Nasal cavity respiratory epithelium epithelial cell of viscerocranial mucosa (primary cell): ENCODE measurements at places on chromosomes 2 and 18. TPM values are rescaled to one million over a fixed set of nuclear protein-coding genes. Genes with fewer than 3 reads are reported as not detected.

The ATF2 gene
- 32.1 and 40.0 TPM in 2 replicates for total RNA-seq

The TGFA gene
- 144 and 191 TPM in 2 replicates for total RNA-seq

The DYSF gene
- 0.68 and 16.2 TPM in 2 replicates for total RNA-seq

The FHL2 gene
- 60.8 and 130 TPM in 2 replicates for total RNA-seq

The TANC1 gene
- 34.5 and 49.9 TPM in 2 replicates for total RNA-seq

The LRATD1 gene
- 25.7 and 27.0 TPM in 2 replicates for total RNA-seq

The SLC9A4 gene
- total RNA-seq, result 0.07 TPM in 1 of 2 replicates, not detected in the other

The CXCR2 gene
- under 0.01 and 0.28 TPM in 2 replicates for total RNA-seq

The UGT1A5 gene
- 2.3 TPM in 1 of 2 replicates, not detected in the other for total RNA-seq

The NPPC gene
- not detected in 2 replicates for total RNA-seq

The HTR2B gene
- not detected in 2 replicates for total RNA-seq

The C2orf72 gene
- total RNA-seq, result 0.14 TPM in 1 of 2 replicates, not detected in the other

The KCNJ3 gene
- not detected in 2 replicates for total RNA-seq

The BMP10 gene
- not detected in 2 replicates for total RNA-seq

The B3GNT7 gene
- total RNA-seq, result under 0.01 and 1.3 TPM in 2 replicates

The SMIM21 gene
- total RNA-seq, result not detected in 2 replicates

The SCN7A gene
- total RNA-seq, result under 0.01 TPM in 1 of 2 replicates, not detected in the other

The SERPINB13 gene
- 16.7 and 114 TPM in 2 replicates for total RNA-seq

The MYO3B gene
- total RNA-seq, result 0.34 and 1.8 TPM in 2 replicates

The SERPINB10 gene
- under 0.01 and 0.43 TPM in 2 replicates for total RNA-seq

The HRH4 gene
- total RNA-seq, result 0.21 and 0.34 TPM in 2 replicates

The GBX2 gene
- total RNA-seq, result not detected in 2 replicates

The HOXD4 gene
- not detected in 2 replicates for total RNA-seq

The DNAJC5G gene
- total RNA-seq, result not detected in 2 replicates

The RUFY4 gene
- not detected in 2 replicates for total RNA-seq

The PLEKHH2 gene
- total RNA-seq, result 0.43 and 1.4 TPM in 2 replicates

The IGFBP2 gene
- 112 and 840 TPM in 2 replicates for total RNA-seq

The KDM3A gene
- 30.1 and 72.7 TPM in 2 replicates for total RNA-seq

The SLC19A3 gene
- under 0.01 and 0.36 TPM in 2 replicates for total RNA-seq

The GAL3ST2 gene
- 0.36 TPM in 1 of 2 replicates, not detected in the other for total RNA-seq

The GRHL1 gene
- 32.5 and 85.2 TPM in 2 replicates for total RNA-seq

The CFC1 gene
- total RNA-seq, result not detected in 2 replicates

The TMEM37 gene
- total RNA-seq, result 0.43 TPM in 1 of 2 replicates, not detected in the other

The TBR1 gene
- total RNA-seq, result under 0.01 TPM in 1 of 2 replicates, not detected in the other

The PTPRN gene
- total RNA-seq, result not detected in 2 replicates

The SETBP1 gene
- 1.0 and 5.3 TPM in 2 replicates for total RNA-seq

The RGPD4 gene
- total RNA-seq, result not detected in 2 replicates

The FABP1 gene
- not detected in 2 replicates for total RNA-seq

The STARD6 gene
- total RNA-seq, result 0.34 TPM in 1 of 2 replicates, not detected in the other

The FBXO41 gene
- total RNA-seq, result 2.4 and 3.4 TPM in 2 replicates

The RNU2-63P gene
- total RNA-seq, result 51.9 TPM in 1 of 2 replicates, not detected in the other

The BOLL gene
- total RNA-seq, result not detected in 2 replicates

The SCTR gene
- total RNA-seq, result not detected in 2 replicates

The DSC3 gene
- 362 and 394 TPM in 2 replicates for total RNA-seq

The ATP8B1 gene
- total RNA-seq, result 28.0 and 55.8 TPM in 2 replicates

The TOGARAM2 gene
- not detected in 2 replicates for total RNA-seq

The COL4A3 gene
- 0.07 TPM in 1 of 2 replicates, not detected in the other for total RNA-seq

The HNMT gene
- total RNA-seq, result under 0.01 and 2.1 TPM in 2 replicates

The PLGLB2 gene
- total RNA-seq, result 0.34 and 1.5 TPM in 2 replicates

The KIF1A gene
- 0.07 TPM in 1 of 2 replicates, not detected in the other for total RNA-seq

The NRP2 gene
- total RNA-seq, result 33.5 and 56.0 TPM in 2 replicates

The CCL20 gene
- total RNA-seq, result 2.1 and 33.9 TPM in 2 replicates

The DCDC2C gene
- not detected in 2 replicates for total RNA-seq

The IMPA2 gene
- 47.1 and 91.6 TPM in 2 replicates for total RNA-seq
